K562 (cell line): ENCODE measurements at places on chromosomes 12 and 14.

- DNase-seq: no peak
These were observed 35.9 kb downstream of the PLEKHA5 start for GRCh38 chr12:19165451-19165850.

GRCh38 chr14:106837870-106838269, 1311.5 kb downstream of the TMEM121 start:
- no peak for DNase-seq

DNA sequence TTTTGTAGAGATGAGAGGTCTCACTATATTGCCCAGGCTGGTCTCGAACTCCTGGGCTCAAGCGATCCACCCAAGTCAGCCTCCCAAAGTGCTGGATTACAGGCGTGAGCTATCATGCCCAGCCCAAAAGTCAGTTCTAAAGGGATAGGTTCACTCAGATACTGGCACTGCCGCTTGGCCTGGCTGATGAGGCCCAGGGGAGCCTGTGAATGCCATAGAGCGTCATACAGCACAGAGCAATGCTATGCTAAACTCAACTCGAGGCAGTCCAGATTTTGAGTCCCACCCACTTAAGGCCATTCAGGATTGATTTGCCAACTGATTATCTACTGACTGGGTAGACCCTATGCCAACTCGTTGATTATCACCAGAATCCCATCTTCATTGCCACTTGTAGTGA, 179.4 kb downstream of the ESR2 start:
- DNase-seq: no peak

DNA sequence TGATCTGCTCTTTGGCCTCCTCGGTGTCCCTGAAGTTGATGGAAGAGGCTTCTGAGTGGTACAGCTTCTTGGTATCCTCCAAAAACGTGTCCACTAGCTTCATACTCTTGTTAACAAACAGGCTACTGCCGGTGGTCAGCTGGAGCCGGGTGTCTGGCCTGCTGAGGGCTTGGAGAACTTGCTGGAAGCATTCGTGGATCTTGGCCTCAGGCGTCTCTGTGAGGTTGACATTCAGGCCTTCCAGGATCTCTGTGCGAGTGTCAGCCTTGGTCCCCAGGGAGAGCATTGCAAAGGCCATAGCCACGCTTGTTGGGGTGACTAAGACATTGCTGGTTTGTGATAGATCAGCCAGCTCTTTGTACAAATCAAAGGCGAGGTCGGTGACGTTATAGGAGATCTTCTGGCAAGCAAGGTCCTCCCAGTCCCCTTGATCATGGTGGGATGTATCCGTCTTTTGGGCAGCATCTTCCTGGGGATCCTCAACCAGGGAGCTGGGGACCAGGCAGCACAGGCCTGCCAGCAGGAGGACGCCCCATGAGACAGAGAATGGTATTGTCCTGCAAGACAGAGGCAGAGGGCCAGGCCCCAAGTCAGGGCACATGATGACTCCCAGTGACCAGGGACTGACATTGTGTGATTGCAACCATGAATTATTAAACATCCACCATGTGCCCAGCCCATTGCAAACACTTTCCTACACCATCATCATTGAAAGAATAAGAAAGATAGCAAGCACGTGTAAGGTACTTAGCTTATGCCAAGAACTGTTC, 22.1 kb downstream of the SERPINA1 start:
- DNase-seq: no peak

GRCh38 chr14:76752744-76753143, 8.5 kb upstream of the VASH1 start:
- no peak for DNase-seq

DNA sequence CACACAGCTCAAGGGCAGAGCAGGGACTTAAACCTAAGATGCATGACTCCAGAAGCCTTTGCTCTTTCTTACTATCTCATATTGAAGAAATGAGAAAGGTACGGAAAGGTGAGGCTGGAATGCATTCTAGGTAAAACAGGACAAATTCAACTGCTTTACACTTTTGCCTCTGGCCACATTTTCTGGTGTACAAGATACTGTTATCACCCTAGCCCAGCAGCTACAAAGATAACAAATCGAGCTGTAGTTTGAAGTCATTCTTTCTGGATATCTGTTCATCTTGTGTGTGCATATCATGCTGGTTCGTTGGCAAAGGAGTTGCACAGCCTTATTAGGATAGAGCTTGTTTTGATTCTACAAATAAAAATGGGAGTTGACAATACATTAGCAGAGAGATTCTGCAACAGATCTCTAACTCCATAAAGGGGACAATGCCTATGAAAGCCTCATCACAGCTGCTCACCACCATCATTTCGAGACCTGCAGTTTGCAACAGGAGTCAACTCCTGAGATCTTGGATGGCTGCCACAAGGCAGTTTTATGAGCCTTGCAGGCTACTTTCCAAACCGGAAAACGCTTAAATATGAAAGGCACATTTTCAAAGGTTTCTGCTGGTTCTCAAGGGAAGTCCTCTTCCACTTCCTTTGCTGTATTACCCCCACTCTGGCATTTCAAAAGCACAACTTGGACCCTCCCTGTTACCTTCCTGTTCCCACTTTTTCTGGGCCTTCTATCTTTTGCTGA, 64.9 kb downstream of the STXBP6 start:
- peak; percentile 8 for DNase-seq
